ENCODE measurements at places on chromosomes 11 and 22.

DNA sequence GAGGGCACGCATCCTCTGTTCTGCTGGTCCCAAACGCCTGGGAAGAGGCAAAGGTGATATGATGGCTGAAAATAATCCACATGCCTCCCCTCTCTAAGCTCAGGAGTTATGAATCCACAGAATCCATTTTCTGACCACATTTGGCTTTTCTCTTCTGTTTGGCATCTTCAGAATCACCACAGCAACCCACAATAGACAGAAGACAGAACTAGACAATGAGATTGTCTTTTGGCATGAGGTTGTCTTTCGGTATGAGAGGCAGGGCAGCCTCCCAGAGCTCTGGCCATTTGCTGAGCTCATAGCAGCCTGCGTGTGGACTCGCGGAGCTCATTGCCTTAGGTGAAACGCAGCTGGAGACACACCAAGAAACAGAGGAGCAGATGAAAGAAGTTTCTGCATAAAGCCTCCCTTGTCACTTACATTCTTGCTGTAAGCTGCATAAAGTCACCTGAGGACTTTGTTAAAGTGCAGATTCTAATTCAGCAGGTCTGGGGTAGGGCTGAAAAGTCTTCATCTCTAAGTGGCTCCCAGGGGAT is 868.0 kb downstream of the NTM start:
- no peak for DNase-seq

DNA sequence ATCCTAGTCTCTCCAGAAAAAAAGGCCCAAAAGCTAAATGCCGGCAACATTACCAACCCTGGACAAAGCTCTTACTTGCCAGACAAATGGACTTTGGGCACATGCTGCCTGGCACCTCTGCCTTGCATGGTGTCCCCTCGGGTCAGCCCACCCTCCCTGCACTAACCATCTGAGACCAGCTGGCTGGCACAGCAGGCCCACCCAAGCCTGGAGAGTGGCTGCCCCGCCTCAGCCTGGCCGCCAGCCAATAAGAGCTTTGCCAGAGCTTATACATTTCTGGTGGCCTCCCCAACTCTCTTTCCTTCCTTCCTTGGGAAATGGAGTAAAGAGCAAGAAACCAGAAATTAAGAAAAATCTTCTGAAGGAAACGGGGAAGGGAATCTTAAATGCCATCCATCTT is 24.5 kb downstream of the MCHR1 start:
- DNase-seq: no peak

GRCh38 chr11:66886671-66887221 is 29.9 kb downstream of the LRFN4 start:
- no peak for DNase-seq

GRCh38 chr11:36091256-36091811 is 147.5 kb downstream of the LDLRAD3 start:
- DNase-seq: no peak

- no peak for DNase-seq
Measured at GRCh38 chr22:45644714-45645113, 26.9 kb upstream of the ATXN10 start.

- DNase-seq: no peak
Measured at GRCh38 chr11:111526501-111526900, 11.9 kb downstream of the HOATZ start.

DNA sequence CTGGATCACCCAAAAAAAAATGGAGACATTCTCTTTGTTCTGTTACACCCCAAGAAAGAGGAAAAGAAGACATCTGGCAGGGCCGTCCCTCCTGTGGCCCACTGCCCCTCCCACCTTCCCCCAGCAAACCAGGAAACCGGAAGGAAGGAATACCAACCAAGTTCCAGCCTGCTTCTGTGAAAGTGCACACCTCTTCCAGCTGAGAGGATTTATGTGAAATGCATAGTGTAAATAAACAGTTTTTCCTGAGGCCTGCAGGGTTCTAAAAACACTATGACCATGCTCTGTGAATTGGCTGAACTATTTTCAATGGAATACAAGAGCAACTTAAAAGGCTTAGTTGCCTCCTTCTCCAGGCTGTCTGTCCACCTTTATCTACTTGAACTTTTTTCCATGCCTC is 50.0 kb upstream of the CHST1 start:
- no peak for DNase-seq

- peak; percentile 32 for DNase-seq
Measured at GRCh38 chr11:57638005-57638781, 11.5 kb downstream of the YPEL4 start.

- DNase-seq: no peak
Measured at GRCh38 chr11:12668166-12668565, 6.1 kb upstream of the TEAD1 start.

DNA sequence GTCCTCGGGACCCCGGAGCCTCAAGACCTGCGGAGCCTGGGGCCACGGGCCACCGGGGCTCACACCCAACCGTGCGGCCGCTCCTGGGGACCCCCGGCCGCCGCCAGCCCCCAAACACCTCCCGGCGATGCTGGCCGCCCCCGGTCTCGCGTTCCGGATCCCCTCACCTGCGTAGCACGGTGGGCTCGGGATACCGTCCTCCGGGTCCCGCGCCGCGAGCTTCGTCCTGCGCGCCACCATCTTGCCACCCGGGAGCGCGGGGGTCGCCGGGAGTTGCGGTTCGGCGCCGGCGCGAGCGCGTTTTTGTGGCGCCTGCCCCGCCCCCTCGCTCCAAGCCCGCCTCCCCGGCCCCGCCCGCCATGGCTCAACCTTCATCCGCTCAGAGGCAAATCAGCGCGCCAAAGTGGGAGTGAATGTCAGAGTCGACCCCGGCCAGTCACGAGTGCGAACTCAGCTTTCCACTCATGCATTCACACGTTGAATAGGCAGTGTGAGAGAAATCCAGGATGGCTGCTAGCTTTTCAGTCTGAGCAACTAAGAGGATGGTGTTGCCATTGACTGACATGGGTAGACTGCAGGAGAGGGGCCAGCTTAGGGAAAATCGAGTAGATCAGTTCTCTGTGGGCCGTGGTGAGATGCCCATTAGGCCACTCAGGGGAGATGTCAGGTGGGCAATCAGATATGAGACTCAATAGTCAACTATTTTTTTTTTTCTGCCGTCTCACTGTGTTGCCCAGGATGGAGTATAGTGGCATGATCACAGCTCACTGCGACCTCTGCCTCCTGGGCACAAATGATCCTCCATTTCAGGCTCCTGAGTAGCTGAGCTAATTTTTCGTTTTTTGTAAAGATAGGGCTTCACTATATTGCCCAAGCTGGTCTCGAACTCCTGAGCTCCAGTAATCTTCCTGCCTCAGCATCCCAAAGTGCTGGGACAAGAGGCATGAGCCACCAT is 28.3 kb downstream of the SERHL2 start:
- DNase-seq: peak; percentile 83

DNA sequence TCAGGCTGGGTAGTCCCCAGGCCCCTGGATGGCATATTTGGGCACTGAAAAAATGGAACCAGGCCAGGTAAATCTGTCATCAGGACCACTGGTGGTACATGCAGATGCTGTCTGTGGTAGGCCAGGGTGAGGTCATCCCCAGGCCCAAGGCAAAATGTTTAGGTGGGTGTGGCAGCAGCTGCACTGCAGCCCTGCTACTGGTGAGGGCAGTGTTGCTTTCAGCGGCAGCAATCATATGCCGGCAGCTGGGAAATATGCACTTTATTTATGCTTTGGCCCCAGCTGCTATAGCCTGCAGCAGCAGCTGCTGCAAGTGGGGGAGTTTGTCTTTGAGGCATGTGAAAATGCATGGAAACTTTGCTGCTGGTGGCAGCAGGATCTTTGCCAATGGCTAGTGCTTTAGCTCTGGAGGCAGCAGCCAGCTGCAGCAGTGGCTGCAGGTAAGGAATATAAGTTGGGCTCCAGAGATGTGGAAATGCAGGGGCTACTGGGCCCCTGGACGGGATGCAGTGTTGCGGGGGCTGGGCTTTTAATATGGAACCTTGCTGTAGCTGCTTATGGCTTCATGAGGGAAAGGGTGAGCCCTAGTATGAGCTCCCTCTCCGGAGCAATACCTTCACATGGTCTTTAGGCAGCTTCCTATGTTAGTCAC is 365.7 kb upstream of the CADM1 start:
- DNase-seq: peak; percentile 65

DNA sequence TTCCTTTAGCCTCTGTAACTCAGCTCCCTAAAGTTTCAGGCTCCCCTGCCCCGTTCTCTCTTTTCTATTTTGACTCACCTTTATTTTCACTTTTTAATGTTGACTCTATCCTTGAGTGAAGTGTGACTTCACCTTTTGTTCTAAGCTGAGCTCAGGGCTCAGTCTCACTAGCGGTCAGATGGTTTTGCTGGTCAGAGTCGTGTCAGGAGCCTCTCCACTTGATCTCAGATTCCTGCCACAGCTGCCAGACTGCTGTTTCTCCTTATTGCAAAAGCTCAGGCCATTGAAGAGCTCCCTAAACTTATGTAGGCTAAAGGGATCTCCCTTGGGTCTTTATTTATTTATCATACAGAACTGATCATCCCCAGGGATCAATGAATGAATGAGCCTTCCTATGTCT is 13.7 kb upstream of the POU2AF2 start:
- DNase-seq: no peak
